CD8-positive, alpha-beta T cell (primary cell): ENCODE measurements at places on chromosomes 2 and 18.

- no peak for DNase-seq
Observed at GRCh38 chr2:182941121-182941722, 74.8 kb upstream of the FRZB start.

DNA sequence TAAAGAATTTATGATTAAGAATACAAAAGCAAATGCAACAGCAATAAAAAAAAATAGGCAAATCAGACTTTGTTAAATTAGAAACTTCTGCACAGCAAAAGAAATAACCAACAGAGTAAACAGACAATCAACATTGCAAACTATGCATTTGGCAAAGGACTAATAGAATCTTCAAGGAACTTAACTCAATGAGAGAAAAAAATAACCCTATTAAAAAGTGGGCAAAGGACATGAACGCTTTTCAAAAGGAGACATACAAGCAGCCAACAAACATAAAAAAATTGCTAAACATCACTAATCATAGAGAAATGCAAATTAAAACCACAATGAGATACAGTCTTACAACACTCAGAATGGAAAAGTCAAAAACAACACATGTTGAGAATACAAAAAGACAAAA lies 166.0 kb upstream of the DSEL start:
- DNase-seq = no peak

DNA sequence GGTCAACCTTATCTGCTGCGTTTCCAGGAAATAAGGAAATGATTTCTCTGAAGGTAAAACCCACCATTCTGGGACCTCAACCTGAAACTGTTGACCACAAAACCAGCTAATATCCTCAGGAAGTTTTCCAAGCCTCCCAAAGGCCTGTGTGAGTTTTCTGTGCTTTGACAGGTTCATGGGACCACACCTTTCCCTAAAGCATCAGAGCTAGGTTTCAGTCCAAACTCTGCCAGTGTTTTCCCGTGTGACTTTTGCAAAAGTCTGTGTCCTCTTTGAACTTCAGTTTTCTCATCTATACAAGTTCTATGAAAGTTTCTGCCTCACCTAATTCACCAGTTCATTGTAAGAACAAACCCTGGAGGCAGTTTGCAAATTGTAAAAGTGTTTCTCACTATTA lies 39.8 kb downstream of the VSNL1 start:
- no peak for DNase-seq

GRCh38 chr2:192398236-192398635 lies 203.5 kb upstream of the TMEFF2 start:
- DNase-seq = no peak

GRCh38 chr2:127362971-127363370 lies 24.8 kb downstream of the MAP3K2 start:
- DNase-seq = no peak

- no peak for DNase-seq
Observed at GRCh38 chr2:110124038-110124825, 8.6 kb upstream of the MALL start.

DNA sequence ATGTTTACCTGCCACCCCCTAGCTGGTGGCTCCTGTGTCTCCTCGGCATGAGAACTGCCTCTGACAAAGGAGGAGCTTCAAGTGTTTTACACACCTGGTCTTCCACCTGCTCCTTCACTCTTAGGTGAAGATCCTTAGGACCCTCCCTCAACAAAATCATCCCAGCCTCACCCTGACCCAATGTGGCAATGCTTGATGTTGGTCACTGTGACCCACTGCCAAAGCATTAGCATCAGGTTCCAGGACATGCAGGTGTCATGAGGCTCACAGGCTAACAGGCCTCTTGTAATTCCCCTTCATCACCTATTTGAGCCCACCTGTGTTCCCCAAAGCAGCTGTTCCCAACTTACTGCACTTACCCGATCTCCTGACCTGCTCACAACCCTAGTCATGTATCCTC lies 9.8 kb downstream of the FZD5 start:
- no peak for DNase-seq

DNA sequence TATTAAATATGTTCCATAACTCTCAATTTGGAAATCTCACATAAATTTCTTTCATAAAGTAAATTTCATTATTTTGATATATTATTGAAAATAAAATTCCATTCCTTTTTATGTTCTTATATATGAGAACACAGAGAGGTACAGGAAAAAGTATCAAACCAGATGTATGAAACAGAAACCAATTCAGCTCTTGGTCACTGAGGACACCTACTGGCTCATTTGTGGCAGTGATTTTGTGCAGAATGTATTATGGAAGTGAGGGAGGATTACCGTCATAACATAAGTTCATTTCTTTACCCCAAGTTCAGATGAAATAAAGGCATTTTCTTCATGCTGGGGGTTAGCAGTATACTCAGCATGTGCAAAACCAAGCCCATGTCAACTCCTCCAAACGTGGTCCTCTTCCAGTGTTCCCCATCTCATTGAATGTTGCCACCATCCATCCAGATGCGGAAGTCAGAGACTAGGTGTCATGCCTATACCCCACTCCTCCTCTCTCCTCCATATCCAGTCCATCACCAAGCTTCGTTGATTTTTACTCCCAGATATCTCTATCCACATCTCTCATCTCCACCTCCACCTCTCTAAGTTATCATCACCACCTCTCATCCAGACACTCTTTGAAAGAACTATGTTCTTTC lies 41.7 kb upstream of the MALL start:
- DNase-seq = no peak

DNA sequence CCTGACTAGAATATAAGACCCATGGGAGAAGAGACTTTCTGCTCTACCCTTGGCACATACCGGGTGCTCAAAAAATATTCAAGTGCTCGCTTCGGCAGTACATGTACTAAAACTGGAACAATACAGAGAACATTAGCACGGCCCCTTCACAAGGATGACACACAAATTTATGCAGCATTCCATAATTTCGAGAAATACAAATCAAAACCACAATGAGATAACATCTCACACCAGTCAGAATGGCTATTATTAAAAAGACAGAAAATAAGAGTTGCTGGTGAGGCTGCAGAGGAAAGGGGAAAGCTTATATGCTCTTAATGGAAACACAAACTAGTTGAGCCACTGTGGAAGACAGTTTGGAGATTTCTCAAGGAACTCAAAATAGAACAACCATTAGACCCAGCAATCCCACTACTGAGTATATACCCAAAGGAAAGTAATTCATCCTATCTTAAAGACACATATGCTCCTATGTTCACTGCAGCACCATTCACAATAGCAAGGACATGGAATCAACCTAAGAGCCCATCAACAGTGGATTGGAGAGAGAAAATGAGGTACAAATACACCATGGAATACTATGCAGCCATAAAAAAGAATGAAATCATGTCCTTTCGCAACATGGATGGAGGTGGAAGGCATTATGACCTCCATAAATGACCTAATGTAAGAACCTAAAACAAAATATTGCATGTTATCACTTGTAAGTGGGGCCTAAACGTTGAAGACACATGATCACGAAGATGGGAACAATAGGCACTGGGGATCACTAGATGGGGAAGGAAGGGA lies 71.6 kb upstream of the CYP1B1 start:
- no peak for DNase-seq

DNA sequence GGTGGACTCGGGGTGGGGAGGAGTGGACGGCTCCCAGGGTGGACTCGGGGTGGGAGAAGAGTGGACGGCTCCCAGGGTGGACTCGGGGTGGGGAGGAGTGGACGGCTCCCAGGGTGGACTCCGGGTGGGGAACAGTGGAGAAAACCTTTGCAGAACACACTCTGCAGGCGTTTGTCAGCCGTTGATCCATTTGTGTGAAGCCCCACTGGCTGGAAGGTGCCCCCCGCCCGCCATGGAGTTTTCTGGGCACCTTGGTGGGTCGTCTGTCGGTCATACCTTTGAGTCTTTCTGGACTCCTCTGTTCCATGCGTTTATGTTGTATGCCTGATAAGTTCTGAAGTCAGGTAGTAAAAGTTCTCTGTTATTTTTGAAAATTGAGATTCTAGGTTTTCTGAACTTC lies 12.5 kb downstream of the CTDP1 start:
- DNase-seq = no peak

DNA sequence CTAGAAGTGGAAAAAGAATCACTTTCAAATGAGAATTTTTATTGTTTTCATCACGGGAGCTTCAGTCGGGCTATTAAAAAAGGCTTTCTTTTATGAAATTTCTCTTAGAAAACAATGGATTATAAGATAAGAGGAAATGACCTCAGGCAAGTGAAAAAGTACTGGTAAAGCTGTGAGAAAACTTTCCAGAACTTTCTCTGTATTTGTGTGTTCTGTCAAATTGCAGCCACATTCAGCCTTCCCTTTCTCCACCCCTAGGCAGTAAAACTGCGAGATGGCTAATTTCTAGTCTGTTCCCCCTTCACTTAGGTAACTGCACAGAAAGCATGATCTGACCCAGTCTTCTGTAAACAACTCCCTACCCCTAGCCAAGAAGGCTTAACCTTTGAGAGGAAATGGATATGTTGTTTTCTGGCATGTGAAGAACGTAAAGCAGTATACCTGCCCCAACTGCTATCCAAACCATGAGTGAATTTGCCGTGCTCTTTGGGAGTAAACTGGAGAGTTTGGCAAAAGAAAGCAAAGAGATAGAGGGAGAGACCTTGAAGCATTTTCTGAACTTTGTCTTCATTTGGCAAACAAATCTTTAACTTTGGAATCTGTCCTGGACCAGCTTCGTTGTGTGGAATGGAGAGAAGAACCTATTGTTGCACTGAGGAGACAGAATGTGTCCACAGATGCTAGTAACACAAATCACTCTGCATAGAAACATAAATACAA lies 105.4 kb downstream of the ETAA1 start:
- DNase-seq = no peak

- DNase-seq = no peak
Observed at GRCh38 chr18:49639643-49640391, 78.0 kb downstream of the LIPG start.

GRCh38 chr2:173457366-173457765 lies 102.7 kb downstream of the CDCA7 start:
- DNase-seq = no peak
